ENCODE measurements at places on chromosomes 3 and 15.

- no peak for DNase-seq
Measured at GRCh38 chr15:77546870-77547269, 85.8 kb downstream of the LINGO1 start.

DNA sequence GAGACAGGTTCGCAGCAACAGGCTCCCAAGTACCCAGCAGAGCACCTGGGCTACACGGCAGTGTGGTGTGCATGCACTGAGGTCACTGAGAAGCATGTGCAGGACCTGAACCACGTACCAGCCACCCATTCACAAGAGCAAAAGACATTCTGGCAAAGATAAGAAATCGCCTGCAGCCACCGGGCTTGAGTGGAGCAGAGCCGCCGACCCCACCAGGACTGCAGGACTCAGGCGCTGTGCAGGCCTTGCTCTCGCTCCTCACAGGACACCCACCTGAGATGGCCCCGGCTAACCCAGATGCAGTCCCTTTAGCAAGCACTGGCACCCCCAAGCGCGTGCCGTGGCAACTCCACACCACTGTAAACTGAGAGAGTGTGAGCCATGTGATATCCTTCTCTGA, 32.3 kb upstream of the OCA2 start:
- DNase-seq, result no peak

DNA sequence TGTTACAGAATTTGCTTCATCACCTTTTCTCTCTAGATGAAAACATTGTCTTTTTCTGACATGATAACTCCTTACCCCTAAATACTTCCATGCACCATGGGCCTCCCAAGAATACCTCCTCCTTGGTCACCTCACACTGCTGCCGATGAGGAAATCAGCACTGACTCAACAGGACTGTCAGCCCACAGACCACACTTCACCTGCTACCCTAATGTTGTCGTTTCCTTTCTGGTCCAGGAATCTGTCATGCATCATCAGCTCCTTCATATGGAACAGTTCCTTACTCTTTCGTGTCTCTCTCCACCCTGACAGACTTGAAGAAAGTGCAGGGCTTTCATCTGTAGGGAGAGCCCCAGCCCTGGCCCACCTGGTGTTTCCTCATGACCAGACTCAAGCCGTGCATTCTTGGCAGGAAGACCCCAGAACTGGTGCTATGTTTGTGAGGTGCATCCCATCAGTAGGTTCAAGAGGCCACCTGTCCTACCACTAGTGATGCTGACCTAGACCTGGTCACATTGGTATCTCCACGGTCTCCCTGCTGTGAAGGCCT, 41.1 kb upstream of the PLXNA1 start:
- no peak for DNase-seq

- DNase-seq, result no peak
Measured at GRCh38 chr3:178629430-178630178, 93.4 kb downstream of the KCNMB2 start.

DNA sequence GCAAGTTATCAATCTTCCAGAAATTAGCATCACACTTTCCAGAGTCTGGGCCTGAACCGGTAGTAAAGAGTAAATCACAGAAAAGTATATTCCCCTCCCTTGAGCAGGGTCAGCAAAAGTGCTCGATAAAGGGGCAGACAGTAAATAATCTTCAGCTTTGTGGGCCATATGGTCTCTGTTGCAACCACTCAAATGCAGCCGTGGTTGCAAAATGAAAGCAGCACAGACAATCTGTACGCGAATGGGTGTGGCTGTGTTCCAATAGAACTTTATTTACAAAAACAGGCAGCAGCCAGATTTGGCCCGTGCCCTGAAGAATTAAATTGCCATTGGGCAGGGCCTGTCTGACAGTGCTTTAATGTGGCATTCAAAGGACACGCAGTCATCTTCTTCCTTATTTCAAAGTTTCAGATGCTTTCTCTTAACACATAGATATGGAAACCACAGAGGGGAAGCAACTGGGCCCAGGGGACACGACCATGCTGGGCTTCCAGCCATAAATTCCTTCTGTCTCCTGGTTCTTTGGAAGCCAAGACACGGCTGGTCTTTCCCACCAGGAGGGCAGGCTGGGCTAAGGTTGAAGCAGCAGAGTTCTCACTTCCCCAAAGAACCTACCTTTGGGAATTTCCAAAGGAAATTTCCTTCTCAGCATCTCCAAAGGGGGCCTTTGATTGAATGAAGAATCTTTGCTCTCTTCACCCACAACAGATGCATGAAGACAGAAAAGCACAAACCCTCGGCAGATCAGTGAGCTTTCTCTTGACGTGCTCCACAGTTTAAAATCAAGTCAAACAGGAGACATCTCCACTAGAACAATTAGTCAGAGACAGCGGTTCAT, 489.8 kb upstream of the PROK2 start:
- DNase-seq, result peak; percentile 15

DNA sequence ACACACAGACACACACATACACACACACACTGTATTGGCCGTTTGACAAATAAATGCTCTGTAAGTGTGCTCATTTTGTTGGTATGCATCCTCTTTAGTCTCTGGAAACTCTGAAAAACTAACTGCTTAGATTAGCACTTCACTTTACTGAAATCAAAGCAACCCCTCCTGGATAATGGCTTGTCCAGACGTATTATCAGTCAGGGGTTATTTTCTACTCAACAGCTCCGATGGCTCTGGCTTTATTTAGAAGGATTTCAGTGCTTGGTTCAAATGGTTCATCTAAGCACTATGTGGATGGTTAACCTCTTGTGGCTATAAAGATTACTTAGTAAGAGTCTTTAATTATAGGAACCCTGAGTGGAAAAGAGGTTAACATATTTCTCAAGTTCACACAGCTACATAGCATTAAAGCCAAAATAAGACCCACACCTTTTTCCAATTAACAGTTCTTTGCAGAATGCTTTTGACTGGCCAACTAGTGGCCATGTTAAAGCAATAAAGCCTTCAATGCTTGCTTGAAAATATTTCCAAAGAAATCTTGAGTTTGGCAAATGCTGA, 516.1 kb upstream of the NAALADL2 start:
- DNase-seq, result no peak

GRCh38 chr15:36887214-36887961, 213.0 kb downstream of the MEIS2 start:
- no peak for DNase-seq

GRCh38 chr15:70466895-70467529, 296.3 kb downstream of the UACA start:
- peak; percentile 52 for DNase-seq
